SHP77 (cell line): ENCODE measurements at places on chromosomes 7 and 10.

GRCh38 chr7:138245216-138245615, 169.0 kb downstream of the AKR1D1 start:
- no peak for DNase-seq

GRCh38 chr7:121302214-121302745, 26.5 kb upstream of the WNT16 start:
- no peak for DNase-seq

GRCh38 chr10:118672766-118673715, 77.6 kb upstream of the PRLHR start:
- no peak for DNase-seq

DNA sequence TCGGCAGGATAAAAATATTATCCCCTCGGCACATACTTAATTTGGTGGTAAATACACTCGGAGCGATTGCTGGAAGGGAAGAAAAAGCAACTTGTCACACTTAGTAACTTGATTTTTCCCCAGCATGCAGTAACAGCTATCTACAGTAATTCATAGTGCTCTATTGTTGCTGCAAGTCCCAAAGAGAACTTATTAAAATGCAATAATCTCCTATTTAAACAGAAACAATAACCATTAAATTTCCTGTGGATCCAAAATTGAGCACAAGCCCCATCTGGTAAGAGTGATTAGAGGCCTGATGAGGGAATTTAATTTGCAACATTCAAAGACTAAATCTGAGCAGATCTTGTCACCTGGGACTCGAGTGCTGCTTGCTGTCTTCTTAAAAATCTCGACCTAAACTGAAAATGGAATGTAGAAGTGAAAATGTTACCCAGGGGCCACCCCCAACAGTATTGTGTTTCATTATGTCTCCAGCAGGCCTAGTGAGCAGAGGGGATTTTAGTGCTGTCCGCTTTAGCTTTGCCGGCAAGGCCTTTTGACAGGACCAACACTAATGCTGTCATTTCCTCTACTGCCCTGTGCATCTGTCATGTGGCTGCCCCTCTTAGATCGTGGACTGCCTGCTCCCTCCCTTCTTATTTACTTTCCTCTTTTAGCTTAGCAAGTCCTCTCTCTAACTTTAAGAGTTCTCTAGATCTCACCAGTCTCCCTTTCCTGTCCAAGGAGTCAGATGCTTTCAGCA, 639.7 kb downstream of the AUTS2 start:
- no peak for DNase-seq

- no peak for DNase-seq
These were observed 73.4 kb upstream of the CUX1 start for GRCh38 chr7:101743995-101744360.

- DNase-seq, result no peak
These were observed 114.5 kb downstream of the HTR7 start for GRCh38 chr10:90743291-90743690.

DNA sequence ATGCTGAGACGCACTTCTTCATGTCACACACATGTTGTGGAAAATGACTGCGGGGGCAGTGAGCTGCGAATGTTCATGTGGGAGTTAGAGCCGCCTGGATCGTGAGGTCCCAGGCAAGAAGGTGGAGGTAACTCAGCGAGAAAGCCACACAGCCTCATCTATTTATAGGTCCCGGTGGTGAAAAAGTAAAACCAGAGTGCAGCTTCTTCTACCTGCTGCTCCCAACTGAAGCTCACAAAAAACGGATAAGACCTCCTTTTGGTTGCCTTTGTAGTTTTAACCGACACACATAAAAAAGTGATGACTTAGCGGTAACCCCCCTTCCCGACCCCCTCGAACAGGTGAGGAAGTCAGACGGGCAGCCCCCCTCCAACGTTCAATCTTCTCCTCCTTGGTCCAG, 276.9 kb downstream of the GATA3 start:
- no peak for DNase-seq

DNA sequence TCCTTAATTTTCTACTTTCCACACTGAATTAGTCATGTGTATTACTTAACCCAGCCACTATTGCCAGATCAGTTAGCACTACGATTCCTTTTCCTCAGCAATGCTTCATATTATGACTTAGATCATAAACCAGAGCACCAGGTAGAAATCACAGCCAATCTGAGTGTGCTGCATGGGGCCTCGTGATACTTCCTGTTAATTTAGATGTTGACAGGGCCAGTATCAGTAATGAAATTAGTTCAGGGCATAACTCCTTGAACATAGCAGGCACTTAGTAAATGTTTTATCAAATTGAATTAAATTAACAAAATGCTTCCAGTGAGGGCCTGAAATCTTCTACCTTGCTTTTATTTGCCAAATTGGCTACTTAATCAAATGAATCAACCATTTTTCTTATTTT, 169.3 kb upstream of the LRGUK start:
- DNase-seq, result no peak

DNA sequence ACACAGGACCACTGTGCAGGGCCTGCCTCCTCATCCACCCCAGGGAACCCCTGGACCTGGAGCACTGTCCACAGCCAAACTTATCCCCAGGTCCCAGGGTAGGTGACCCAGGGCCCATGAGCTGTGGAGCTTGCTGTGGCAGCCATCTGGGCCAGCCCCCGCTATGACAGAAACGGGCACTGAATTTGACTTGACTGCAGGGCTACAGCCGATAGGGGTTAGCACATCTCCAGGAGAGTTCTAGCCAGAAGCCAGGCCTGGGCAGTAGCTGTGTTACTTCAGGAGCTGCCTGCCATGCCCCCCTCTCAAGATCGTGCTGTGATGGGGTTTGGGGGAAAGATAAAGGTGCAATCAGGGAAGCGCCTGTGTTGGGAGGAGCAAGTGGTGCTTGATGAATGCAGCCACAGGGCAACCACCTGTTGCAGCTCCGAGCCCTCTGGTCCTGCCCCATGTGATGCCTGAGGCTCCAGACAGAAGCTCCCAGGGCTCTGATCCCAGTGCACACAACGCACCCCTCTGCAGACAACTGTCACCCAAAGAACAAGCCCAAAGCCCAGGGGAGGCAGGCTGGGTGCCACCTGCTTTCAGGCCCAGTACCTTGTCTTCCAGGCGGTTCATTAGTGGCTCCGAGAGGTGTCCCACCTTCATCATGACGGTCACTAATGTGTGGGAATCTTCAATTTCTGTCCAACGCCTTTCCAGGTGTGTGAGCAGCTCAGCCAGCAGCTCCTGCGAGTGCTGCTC, 6.5 kb downstream of the TBRG4 start:
- DNase-seq, result no peak

- DNase-seq, result no peak
These were observed 71.1 kb downstream of the LYZL2 start for GRCh38 chr10:30558411-30558810.

DNA sequence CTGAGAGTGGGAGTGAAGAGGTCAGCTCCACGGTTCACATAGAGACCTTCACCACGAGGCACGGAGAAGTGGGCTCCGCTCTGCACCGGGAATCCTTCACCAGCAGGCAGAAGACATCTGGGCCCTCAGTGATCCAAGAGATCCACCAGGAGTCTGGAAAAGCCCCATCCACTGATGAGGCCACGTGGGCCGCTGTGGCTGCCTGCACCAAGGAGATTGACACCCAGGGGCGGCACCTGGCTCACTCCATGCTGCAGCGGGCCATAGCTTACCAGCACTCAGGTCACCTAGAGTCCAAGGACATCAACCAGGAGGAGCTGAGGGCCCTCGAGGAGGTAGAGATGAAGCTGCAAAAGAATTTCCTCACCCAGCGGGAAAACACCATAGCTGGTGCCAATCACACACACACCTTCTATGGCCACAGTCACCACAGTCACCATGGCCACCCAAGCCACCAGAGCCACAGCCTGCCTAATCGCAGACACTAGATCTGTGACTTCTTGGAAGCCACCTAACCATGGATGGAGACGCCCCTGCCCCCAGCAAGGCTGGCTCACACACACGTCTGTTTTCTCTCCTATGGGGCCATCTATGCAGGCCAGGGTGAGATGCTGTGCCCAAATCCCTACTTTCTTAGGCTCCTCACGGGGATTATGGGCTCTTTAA, 694 bp downstream of the C10orf62 start:
- no peak for DNase-seq

DNA sequence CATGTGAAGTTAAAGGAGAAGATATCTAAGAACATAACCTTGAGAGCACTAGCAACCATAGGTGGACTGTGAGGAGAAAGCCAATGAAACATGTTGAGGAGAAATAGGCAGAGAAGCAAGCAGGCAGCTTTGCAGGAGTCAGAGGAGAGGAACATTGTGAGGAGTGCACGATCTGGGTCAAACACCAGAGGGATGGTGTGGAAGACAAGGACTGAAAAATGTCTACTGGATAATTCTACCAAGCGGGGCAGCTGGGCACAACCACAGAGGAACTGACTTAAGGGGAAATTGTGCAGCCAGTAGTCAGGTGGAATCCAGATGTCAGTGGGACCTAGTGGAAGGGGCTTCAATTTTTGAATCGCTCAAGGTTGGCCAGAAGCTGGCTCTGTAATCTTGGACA, 111.9 kb upstream of the LANCL2 start:
- DNase-seq, result no peak

GRCh38 chr10:63106111-63106755, 26.9 kb upstream of the NRBF2 start:
- DNase-seq, result no peak

- no peak for DNase-seq
These were observed 2.4 kb downstream of the PURB start for GRCh38 chr7:44882899-44883298.

DNA sequence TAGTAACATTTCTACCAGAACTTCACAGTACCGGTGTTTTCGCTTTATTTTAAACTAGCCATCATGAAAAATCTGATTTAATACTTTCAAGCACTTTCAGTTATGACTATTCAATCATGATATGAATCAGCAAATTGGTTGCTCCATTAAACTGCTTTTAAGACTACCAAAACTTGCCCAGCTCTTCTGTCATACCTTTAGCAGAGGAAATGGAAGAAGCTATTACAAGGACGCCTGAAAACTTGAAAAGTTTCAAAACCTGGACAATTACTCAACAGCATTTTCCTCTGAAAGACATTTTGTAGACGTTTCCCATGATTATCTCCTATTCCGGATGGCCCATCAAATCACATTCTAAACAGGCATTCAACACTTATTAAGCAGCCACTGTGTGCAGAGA, 2.0 kb downstream of the JAZF1 start:
- DNase-seq, result no peak

DNA sequence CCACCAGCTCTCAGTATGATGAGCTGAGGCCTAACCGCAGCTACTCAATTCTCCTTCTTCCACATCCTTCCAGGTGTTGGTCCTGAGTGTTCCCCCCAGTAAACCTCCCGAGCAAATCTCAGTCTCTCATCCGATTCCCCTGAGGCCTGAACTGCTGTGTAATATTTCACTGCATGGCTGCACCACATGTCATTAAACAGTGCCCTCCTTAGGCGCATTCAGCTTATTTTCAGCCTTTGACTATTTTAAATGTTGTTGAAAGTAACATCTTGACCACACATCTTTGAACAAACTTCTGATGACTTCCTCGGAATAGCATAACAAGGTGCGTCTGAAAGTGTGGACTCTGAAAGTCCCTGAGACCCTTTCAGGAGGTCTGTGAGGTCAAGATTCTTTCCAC, 62.8 kb upstream of the NPS start:
- no peak for DNase-seq

DNA sequence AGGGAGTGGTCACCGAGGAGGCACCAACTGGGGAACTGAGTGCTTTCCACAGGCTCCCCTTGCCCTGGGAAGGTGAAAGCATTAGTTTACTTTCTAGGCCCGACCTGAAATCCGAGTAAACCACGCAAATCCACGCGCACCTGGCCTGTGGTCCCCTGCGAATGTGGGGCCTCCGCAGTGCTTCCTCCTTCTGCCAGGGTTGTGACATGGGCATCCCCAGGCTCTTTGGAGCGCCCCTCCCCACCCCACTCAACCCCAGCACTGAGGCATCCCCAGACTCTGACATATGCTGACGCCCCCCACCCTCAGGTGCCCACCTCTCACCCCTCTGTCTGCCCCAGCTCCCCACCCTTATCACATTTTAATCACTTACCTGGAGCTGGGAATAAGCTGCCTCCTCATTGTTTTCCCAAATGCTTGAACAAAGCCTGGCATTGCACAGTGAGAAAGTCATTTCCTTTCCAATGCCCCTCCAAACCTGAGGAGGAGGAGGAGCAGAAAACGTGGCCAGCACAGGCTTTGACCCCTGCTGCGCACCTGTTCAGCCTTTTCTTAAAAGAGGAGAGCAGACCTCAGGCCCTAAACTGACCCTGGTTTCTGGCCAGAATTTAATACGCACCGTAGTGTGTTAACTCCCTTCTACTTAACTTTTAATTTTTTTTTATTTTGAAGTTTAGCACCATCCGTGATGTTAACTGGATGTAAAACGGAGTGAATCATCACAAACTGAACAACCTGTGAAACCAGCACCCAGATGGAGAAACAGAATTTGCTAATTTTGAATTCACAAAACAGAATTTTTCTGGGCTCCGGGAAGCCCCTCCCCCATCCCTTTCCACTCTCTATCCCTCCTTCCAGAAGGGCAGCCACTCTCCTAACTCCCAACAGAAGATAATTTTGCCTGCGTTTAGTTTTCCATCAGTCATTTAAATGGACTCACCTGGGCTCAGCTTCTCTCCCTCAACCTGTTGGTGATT, 129.4 kb downstream of the WDR11 start:
- no peak for DNase-seq

- DNase-seq, result no peak
These were observed 324.9 kb downstream of the AGMO start for GRCh38 chr7:15236952-15237351.

- no peak for DNase-seq
These were observed 120.6 kb downstream of the PRPF18 start for GRCh38 chr10:13707156-13707881.

GRCh38 chr10:76763376-76763775, 874.2 kb downstream of the KCNMA1 start:
- DNase-seq, result no peak

- no peak for DNase-seq
These were observed 23.7 kb downstream of the ABCC2 start for GRCh38 chr10:99806091-99806490.

- no peak for DNase-seq
These were observed 67.3 kb downstream of the AFAP1L2 start for GRCh38 chr10:114336823-114337509.

GRCh38 chr10:76302961-76303630, 871.7 kb downstream of the LRMDA start:
- DNase-seq, result no peak

GRCh38 chr7:100588438-100588837, 2.3 kb downstream of the FBXO24 start:
- DNase-seq, result no peak

DNA sequence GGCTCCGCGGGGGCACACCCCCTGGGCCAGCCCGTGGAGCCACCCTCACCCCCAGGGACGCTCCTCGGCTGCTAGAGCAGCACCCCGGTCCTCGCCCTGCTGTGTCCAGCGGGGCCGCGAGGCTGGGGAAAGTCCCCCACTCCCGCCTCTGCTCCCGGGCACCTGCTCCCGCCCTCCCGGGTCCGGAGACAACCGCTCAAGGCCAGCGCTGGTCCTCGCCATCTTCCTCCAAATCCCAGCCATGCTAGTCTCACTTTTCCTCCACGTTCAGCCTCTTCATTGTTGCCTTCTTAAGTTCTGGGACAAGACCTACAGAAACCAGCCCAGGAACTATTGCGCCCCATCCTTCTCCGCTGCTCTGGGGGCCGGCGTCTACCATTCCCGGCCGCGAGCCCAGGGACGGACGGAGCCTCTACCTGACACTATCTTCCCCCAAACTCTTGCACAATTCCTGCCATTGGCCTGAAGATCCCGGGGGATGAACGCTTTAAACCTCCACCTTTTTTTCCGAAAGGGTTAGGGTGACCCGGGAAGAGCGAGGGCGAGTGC, 4.8 kb upstream of the KCP start:
- DNase-seq, result no peak

- DNase-seq, result no peak
These were observed 183.3 kb downstream of the STK31 start for GRCh38 chr7:23893176-23893941.
